ENCODE measurements at places on chromosomes 5 and 9.

DNA sequence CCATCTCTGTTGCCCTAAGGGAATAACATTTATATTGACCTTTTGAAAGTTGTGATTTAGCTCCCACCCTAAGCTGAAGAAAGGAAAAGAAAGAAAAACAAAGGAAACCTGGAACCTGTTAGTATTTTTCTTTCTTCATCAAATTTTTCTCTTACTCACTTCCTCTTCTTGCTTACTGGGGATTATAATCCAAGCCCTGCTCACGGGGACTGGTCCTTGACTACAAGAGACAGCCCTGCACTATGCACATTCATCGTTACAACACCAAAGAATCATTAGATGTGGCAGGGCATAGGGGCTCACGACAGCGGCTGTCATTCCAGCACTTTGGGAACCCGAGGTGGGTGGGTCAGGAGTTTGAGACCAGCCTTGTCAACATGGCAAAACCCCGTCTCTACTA is 37.8 kb upstream of the LPAR1 start:
- DNase-seq: no peak

DNA sequence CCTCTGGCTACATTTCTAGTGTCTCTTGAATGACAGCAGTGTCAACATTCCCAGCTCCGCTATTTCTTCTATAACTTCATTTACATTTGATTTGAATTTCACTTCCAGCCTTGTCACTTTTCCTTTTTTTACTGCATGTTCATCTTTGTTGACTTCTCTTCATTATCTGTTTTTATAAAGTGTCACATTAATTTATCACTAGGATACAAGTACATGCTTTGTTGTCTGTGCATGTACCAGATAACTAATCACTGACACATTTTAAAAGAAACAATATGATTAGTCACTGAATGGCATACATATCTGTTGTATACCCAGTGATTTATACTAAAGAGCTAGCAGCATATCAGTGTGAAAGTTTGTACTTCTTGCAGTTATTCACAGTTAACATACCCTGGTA is 29.1 kb downstream of the ARSK start:
- no peak for DNase-seq

DNA sequence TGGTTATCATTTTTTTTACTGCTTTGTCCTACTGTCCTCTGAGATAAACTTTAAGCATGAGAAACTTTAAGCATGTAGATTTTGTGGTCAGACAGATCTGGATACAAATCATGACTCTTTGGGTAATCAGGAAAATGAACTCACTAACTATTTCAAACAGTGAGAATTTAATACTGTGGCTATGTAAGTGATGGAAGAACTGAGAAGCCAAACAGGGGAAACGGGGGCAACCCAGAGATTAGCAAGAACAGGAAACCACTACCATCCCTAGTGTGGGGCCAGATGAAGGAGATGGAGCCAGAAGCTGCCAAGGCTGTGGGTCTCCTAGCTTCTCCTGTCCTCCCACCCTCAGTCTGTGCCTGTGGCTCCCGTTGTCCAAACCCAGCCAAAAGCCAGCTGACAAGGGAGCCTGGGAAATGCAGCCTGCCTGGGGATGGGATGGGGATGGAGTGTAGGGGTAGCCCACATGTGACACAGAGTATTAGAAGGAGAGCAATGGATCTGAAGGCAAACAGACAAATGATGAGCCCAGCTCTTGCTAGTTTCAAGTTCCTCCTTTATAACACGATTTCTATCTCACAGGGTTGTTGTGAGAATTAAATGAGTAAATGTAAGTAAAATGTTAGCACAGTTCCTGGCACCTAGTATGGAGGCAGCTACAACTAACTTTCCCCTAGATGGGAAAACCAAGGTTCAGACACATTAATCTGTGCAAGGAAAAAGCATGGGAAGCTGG is 27.7 kb upstream of the CDC23 start:
- no peak for DNase-seq

- DNase-seq: peak; percentile 88
These were observed 814 bp downstream of the KIF12 start for GRCh38 chr9:114098021-114098935.

DNA sequence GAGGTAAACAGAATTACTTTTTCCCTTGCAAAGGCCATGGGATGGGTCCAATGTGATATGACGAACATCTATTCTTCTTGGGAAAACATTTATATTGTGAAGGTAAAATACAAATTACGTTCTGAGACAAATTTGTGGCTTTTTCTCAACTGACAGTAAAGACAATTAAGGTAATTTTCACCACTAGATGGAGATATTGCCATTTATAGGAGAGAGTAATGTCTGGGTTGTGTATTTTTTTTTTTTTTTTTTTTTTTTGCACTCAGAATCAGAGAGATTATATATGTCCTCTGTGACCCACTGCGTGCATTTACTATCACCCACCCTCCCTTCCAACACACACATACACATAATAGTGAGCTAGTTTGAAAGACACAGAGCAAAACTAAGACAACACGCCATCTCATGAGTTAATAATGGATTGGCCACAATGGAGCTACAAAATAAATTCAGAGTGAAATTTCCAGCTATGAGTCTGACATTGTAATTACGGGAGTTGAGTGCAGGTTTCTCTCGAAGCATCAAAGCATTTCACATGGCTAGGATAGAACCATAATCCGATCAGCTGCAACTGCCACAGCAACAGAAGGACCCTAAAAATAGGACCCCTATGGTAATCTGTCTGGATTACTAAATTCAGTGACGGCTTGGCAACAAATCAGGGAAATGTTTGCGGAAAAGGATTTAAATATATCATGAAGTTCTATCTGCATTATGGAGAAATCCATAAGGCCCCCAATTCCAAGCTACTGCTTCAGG is 49.2 kb downstream of the ANXA1 start:
- DNase-seq: peak; percentile 37

DNA sequence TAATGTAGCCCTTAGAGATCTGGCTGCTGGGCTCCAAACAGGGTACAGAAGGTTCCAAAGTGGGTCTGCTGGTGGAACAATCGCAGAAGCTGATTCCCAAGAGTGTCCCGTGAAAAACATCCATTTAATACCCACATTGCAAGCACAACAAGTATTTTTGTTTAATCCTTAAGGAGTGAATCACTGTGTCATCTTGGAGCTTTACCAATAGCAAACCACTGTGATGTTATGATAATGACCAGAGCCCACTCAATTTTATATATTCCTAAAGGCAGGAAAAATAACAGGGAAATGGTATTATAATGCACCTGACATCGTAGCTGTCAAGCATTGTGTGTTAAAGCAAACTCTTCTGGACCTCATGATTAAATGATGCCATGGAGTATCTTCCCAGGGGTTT is 291.9 kb downstream of the FBXL7 start:
- no peak for DNase-seq
